ENCODE measurements at places on chromosomes 2 and 18.

DNA sequence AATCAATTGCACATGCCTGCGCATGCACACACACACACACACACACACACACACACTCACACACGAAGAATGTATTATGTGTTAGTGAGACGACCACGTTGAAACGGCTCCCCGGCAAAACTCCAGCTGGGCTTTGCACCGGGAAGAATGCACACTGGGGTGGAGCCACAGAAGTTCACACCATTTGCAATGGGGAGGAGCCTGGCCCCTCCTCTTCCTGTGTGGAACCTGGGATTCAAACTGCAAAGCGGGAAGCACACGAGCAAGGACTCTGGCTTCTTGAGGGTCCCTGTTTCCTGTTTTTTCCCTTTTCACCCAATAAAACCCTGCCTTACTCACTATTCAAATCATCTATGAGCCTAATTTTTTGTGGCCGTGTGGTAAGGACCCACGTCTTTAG lies 304.0 kb upstream of the TMEFF2 start:
- DNase-seq: no peak

- DNase-seq: no peak
These were observed 101.7 kb upstream of the PGAP1 start for GRCh38 chr2:197028230-197028629.

- DNase-seq: no peak
These were observed 11.1 kb downstream of the MATN3 start for GRCh38 chr2:20001361-20001863.

- DNase-seq: no peak
These were observed 148.9 kb upstream of the SLC39A10 start for GRCh38 chr2:195508139-195508455.

GRCh38 chr2:67950018-67950417 lies 112.8 kb downstream of the C1D start:
- DNase-seq: no peak

DNA sequence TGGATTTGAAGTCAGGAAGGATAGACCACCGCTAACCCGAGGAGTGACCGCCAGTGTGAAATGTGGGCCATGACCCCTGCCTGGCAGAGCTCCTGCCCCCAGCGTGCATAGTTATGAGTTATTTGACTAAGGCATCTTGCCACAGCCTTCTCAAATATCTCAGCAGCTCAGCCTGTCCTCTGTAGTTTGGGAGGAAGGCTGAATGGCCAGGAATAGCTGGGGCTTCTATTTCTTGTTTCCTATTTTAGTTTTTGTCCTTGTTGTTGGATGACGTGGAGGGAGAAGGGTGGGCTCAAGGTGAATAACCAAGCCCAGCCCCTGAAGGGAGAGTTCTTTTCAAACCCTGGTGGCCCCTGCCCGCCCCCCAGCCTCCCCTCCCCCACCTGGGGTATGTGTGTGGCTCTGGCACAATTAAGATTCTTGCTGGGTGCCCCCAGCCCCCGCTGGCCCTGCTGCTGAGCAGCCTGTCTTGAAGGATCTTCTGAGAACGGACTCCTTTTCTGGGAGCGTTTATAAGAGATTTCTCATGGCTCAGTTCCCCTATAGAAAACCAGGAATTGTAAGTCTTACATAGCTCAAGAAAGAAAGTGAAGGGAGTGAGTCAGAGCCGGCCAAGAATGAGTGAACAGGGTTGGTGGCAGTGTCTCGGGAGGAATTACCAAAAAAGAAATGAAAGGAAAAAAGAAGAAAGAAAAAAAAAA lies 157.4 kb downstream of the GLI2 start:
- no peak for DNase-seq

Data from stimulated activated CD8-positive, alpha-beta memory T cell treated with anti-CD3 and anti-CD28 coated beads, Interleukin-2, amount 100 ng/mL, for 1 hour (primary cell).